ENCODE measurements at places on chromosomes 5 and 9.
A peak's percentile ranks its signal among the peaks of the same experiment; 100 is the strongest.

DNA sequence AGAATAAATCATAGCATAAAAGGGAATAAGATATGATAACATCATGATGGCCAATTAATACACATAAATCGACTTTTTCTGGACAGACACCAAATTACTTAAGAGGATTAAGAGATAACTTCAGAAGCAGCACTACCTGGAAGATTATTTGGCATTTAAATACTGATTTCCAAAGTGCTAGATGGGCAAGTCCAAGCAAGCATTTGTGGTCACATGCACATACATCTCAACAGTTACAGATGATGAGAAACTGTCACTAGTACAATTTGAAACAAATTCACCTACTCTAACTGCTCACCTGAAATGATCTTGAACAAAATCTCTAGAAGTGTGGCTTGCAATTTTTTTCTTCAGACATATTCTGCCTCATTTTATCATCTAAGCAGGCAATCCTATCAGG, 26.8 kb upstream of the RASGEF1C start:
- DNase-seq = no peak

DNA sequence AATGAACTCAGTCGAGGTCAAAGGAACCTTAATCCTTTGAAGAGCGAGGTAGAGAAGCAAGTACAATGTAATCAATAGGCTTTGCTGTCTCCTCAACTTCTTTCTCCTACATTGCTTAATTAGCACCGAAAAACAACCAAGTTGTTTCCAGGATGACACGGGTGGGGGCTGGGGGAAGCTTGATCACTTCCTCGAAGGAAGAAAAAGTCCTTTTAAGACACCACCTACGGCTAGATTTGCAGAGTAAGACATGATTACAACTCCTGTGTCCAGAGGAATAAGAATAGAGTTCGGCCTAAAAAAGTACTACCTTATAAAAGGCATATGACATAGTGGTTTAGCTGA, 811 bp upstream of the ARRDC3 start:
- DNase-seq = no peak

DNA sequence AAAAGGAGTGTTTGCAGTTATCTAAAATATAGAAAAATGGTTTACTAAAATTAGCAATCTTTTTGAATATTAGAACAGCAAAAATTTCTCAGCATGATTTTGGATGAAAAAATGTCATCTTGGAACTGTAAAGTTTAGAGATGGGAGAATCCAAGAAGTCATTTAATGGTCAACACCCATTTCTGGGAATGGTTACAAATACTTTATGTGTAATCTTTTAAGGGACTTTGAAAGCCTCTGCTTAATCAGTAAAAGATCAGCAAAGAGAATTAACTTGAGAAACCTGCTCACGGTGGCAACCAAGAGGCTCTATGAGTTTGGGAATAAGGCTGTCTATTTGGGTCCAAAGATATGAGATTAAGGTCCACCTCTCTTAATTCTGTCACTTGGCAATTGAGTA, 13.0 kb downstream of the C1QTNF3 start:
- no peak for DNase-seq

- DNase-seq = no peak
Measured at GRCh38 chr5:55327281-55327680, 19.5 kb downstream of the MTREX start.

DNA sequence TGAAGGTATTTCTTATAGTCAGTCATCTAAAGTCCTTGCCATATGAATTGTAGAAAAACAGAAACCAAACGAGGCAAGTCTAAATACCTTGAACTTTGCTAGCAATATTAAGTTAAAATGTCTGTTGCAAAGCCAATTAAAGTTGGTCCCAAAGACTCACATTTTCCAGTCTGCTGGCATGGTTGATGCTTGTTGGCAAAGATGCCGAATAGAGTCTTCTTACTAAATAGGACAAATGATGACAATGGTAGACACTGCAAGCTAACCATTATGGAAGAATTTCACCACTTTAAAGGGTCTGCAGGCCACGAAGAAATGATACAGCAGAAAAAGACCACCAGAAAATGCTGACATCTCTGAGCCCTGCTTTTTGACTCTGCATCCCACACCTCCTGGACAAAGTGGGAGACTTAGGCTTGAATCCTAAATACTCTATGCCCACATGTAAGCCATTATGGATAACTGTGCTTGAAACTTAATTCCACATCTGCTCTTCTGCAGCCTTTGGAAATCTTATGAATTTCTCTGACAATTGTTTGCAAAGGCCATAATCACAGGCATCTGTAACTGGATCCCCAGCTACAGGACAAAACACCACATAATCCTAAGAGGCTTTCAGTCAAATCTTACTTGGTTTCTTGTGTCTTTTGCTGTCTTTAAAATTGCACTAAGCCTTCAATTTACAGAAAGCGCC, 61.3 kb downstream of the LHFPL2 start:
- DNase-seq = no peak

DNA sequence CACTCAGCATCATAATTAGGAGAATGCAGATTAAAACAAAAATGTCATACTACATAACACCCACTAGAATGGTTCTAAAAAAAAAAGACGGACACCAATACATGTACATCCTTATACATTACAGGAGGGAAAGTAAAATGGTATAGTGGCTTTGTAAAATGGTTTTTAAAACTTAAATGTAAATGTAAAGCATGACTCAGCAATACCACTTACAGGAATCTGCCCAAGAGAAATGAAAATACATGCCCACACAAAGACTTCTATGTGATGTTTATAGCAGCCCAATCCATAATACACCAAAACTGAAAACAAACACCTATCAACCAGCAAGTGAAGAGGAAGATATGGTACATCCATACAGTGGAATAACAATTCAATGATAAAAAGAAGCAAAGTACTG, 939.1 kb upstream of the ACO1 start:
- no peak for DNase-seq

DNA sequence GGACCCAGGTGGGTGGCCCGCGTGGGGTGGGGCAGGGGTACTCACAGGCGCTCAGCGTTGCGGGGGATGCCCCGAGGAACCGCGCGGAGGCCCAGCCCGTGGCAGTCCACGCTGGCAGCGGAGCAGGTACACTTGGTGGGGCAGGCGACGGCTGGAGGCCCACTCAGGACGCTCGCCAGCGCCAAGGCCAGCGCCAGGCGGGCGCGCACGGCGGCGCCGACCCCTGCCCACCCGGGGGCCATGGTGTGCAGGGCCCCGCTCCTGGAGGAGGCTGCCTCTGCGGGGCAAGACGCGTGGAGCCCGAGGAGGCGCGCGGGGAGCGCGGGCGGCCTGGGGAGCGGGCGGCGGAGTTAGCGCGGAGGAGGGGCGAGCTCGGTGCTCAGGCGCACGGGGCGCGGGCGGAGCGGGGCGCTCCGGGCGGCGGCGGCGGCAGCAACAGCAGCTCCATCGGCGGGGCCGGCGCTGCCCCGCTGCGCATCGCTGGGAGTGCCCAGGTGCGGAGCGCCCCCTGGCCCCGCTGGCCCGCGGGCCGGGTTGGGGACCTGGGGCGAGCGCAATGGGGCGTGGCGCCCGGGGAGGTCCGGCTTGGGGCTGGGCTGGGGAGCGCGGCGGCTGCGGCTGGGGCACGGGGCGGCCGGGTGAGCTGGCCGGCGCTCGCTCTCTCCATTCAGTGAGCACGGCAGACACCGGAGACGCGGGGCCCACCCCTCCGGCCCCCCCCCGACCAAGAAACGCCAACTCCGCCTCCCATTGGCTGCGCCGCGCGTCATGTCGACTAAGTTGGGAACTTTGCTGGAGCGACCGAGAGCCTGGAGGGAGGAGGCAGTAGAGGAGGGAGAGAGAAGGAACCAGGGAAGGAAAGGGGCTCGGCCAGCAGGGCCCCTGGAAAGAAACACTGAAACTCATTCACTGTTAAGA, at the start of gene SLIT3:
Gene SLIT3 (minus strand): TSS at position 672 of the 918 bp plus-strand sequence. CDS start 430 bp downstream, at position 242.
- no peak for DNase-seq

DNA sequence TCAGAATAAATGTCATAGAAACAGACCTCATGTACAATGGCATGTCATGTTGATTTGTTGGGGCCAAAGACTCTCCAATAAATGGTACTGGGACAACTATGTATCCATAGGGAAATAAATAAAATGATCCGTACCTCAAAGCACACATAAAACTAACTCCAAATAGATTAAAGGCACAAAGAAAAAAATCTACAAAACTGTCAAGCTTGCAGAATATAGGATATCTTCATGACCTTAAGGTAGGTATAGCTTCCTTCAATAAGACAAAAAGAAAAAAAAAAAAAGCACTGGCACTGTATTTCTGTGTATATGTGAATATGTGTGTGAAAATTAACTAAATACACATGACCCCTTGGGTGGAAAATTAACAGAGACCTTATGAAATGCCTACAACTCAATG, 101.9 kb downstream of the DIRAS2 start:
- DNase-seq = no peak

GRCh38 chr5:31485376-31486207, 46.3 kb downstream of the DROSHA start:
- no peak for DNase-seq

GRCh38 chr5:40790947-40791593, 7.1 kb downstream of the PRKAA1 start:
- DNase-seq = no peak

- DNase-seq = no peak
Measured at GRCh38 chr5:172607213-172607793, 33.8 kb upstream of the NEURL1B start.

GRCh38 chr9:112535811-112536210, 49.2 kb downstream of the KIAA1958 start:
- no peak for DNase-seq

DNA sequence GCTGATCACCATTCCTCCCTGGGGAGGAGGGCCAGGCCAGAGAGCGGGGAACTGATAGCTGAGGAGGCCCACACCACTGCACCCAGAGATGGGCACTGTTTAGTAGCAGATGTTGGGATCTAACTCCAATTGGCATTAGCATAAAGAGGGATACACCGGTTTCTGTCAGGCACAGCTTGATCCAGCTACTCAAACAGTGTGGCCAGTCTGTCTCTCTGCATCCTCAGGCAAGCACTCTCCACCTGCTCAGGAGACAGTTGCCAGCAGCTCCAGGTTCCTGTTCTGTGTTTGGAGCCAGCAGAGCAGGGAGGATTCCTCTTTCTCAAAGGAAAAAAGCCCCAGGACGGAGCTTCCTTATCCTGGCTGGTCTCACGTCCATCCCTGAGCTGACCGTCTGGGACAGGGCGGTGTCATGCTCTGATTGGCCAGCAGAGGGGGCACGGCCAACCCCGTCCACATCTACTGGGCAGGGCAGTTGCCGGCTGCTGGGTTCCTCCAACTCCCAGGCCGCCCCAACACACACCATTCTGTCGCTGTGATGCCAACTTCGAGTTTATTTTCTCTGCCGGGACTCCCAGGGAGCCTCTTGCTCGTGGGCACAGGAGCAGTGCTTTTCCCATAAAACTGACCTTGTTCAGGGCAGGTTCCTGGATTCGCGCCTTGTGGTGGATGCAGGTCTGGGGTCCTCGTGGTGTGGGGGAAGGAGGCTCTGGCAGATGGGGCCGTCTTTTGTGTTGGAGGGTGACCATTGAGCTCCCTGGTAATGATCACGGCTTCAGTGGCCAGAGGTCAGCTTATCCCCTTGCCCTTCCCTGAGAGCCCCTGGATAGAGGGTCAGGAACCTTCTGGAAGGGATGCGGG, 47.9 kb downstream of the COL5A1 start:
- peak; percentile 35 for DNase-seq

DNA sequence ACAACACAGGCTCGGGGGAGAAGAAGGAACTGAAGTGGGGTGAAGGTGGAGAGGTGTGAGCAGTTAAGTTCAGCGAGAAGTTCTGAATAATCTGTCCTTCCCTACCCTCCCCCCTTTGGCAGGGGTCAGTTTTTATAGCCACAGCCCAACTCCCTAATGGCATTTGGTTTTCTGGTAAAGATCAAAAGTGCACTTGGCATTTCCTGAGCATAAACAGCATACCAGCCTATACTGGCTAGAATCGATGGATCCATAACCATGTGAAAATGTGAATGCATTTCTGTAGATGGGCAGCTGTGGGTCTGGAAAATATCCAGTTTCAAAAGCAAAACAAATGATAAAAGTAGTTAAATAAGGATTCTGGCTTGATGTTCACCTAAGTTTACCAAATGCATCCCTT, 410.9 kb downstream of the PLK2 start:
- no peak for DNase-seq

DNA sequence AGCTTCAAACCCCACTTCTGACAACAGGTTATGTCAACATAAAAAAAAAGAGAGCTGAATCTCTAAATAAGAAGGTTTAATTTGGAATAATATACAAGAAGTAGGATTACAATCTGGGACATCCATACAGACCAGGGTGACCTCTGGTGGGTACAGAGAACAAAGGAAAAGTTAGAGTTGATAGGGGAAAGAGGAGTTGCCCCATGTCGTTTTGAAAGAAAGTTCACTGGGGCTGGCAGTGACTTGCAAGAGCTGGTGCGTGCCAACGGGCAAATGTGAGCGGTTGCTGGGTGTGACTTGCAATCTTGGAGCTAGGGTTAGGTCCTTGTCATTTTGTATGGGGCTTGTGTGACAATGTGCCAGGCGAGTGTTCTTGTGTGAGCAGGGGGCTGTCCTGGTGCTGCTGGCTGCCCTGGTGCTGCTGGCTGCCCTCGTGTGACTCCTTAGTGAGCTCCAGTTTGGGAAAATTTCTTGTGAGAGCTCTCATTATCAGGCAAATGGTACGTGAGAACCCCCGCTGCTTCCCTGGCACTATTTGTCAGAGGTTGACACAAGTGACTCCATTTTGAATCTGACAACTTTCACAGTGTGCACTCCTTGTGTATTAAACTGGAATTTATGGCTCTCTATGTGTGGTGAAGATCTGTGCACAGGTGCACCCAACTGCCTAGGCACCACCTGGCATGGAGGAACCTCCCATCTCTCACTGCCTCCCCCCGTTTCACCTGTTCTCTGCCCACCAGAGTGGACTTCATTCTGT, 69.8 kb downstream of the UBE2QL1 start:
- DNase-seq = no peak

DNA sequence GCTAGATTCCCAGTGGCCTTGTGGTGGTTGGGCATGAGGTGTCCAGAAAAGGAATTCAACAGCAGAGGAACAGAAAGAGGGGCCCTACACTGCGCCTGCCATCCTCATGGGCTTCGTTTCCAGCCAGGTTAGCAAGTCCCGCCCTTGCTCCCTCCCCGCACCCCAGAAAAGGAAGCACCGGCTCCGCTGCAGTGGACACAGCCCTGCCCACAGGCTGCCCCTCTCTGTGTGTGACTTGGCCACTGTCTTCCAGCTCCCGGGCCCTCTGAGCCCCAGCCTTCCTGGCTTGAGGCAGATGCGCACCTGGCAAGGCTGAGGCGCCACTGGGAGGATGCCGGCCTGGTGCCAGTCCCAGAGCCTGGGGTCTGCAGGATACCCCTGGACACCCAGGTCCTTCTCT, 305.0 kb upstream of the IRX4 start:
- DNase-seq = no peak

DNA sequence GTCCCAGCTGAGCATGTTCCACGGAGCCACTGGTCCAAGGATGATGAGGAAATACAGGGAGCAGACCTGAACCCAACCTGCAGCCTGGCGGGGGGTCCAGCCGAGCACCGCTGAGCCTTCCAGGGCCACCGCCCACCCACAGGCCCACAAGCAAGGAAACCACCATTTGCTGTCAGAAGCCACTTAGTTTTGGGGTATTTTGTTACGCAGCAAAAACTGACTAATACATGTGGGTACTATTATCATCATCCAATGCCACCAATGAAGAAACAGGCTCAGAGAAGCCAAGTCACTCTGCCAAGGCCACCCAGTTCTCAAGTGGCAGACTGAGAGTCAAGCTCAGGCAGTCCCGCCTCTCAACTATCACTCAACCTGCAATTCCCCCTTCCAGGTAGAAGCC, 48.0 kb upstream of the RXRA start:
- DNase-seq = no peak

Measured in amygdala (tissue), 56 donors.